ENCODE measurements at places on chromosomes 2 and 18.
A peak's percentile ranks its signal among the peaks of the same experiment; 100 is the strongest.

- no peak for DNase-seq
These were observed 103.3 kb upstream of the NCK2 start for GRCh38 chr2:105641389-105641811.

- no peak for DNase-seq
These were observed 14.8 kb upstream of the MLPH start for GRCh38 chr2:237472187-237472712.

- no peak for DNase-seq
These were observed 133.9 kb downstream of the TGIF1 start for GRCh38 chr18:3583873-3584247.

GRCh38 chr18:79630281-79631095, 49.1 kb upstream of the CTDP1 start:
- no peak for DNase-seq

DNA sequence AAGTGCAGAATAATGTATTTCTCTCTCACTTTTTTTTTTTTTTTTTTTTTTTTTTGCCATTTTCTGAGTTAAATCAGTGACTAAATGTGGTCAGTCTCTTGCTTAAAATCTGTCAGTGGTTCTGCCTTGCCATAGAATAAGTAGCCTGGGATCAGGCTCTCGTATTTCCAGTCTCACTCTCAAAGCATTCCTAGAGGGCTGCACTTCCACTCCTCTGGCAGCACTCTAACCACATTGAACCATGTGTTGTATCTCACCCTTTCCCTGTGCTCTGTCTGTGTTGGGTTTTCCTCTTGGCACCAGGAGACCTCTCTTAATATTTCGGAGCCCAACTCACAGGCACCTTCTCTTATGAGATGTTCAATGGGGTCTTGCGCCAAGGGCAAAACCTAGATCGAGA, 304.4 kb downstream of the CTNNA2 start:
- no peak for DNase-seq

- DNase-seq, result no peak
These were observed 74.8 kb downstream of the EMX1 start for GRCh38 chr2:72991980-72992733.

DNA sequence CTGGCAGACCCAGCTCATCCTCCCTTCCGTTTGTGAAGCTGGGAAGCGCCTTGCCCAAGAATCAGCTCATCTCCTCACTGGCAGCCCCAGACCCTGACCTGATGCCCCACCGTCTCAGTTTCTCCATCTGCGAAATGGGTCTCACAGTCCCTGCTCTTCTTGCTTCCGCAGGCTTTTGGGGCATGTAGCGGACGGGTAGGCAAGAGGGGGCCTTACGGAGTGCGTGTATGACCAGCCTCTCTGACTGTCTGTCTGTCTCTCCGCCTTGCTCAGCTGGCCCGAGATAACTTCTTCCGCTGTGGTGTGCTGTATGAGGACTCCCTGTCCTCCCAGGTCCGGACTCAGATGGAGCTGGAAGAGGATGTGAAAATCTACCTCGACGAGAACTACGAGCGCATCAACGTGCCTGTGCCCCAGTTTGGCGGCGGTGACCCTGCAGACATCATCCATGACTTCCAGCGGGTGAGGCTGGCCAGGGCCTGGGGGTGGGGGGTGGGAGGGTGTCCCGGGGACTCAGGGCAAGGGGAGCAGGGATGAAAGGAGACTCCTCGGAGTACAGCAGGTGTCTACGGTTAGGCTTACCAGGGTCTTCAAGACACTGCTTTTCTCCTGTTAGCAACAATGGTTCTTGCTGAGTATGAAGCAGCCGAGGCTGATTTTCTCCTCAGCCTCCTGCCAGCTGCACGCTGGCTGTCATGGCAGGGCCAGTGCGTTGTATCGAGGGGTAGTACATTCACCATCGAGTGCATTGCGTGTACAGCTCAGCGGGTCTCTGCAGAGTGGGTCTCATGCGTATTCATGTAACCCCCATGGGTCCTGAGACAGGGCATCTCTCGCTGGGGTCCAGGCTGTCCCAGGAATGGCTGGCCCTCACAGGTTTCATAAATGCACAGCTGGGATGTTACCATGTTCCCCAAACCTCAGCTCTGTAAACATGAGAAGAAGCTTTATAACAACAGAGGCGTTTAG, 10.9 kb downstream of the ITM2C start:
- no peak for DNase-seq

- no peak for DNase-seq
These were observed 39.8 kb upstream of the PARD3B start for GRCh38 chr2:204505488-204505887.

GRCh38 chr2:20130821-20131645, 79.6 kb upstream of the LAPTM4A start:
- DNase-seq, result no peak

DNA sequence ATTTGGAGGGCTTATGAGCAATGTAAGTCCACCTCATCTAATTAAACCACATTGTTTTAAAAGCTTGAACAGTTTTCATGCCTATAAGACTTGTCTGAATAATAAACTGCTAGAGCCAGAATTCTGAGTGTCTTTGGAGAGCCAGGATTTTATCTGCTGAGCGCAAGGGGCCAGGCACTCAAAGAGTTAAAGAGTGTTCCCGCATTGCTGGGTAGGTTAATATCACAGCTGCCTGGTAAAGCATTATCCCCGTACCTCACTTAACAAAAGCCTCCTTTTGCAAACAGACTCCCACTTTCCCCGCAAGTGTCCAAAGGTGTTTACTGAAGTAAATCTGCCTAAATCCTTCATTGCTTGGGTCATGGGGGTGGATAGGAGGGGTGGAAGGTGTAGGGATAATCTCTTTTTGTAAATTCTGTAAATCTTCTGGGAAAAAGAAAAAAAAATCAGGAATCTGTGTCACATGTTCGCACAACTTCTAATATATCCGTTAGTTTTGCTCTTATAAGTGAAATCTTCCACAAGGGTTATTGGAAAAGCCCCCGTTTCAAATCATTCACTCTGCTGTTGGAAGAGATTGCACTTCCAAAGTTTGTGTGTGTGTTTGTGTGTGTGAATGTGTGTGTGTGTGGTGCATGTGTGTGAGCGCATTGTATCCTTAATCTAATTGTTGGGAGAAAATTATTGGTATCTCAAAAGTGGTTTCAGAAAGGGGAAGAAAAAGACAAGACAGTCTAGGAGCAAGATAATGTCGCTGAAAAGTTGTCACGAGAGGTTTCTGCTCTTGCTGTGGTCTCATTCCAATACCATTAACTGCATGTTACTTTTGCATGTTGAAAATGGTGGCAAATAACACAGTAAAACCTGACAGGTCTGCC, 10.7 kb downstream of the ZEB2 start:
- DNase-seq, result no peak

- DNase-seq, result no peak
These were observed 1025.3 kb upstream of the CNTNAP5 start for GRCh38 chr2:122999821-123000220.

GRCh38 chr18:28147674-28148171, 29.2 kb downstream of the CDH2 start:
- peak; percentile 43 for DNase-seq

DNA sequence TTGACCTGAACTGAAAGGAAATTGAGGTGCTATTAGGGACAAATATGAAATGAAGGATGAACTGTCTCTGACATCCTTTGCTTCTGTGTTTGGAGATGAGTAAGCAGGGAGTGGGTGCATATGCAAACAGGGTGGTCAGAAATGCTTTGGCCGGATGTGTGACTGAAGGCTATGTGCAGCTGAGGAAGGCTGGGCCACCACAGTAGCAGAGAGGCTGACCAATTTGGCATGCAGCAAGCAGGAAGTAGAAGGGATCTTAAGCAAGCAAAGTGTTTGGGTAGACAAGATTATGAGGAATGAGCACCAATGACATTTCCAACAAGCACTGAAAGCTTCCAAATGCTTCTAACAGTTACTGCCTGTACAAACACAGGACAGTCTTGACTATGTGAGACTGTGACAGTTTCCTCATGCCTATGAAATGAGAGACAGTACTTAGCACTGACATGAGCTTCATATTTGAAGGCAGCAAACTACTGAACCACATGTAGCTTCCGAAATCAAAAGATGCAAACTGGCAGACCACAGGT, 3.3 kb upstream of the ACTR3 start:
- peak; percentile 88 for DNase-seq

DNA sequence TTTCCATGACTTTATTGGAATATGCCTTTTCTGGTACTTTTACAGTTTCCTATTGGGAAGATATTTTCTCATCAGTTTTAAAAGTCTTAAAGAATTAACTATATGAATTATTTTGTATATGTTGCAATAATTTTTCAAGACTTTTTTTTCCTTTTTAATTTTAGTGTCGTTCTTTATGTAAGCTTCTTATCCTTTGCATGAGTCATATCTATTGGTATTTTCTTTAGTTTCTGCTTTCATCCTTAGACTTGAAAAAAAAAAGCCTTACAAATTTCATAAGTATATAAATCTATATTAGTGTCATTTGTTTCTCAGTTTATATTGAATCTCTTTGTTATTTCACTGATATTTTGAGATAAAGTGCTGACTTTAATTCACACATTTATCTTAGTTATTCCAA, 94.9 kb downstream of the DSEL start:
- DNase-seq, result no peak

- no peak for DNase-seq
These were observed 229.3 kb downstream of the TGIF1 start for GRCh38 chr18:3679241-3679640.

DNA sequence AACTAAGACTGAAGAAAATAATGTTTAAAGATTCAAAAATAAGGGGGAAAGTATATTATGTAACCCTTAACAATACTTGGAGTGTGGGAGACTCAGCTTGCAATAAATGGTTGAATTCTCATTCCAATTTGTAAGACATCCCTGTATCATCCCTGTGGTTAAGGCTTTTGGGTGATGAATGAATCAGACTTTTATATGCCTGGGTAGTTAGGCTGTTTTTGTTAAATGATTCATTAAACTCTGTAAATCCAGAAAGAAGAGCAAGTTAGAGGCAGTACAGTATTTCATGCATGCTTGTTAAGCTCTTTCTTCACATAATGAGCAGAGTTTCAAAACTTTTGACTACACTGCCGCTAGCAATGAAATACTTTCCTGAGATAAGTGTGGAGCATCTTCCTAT, 948.8 kb downstream of the SOCS6 start:
- no peak for DNase-seq

GRCh38 chr2:156748221-156748620, 312.0 kb downstream of the GPD2 start:
- DNase-seq, result no peak

GRCh38 chr2:205261516-205262020, 420.7 kb upstream of the NRP2 start:
- DNase-seq, result no peak

- DNase-seq, result no peak
These were observed 210.3 kb upstream of the GCFC2 start for GRCh38 chr2:75920859-75921551.

- no peak for DNase-seq
These were observed 201.9 kb upstream of the RBMS1 start for GRCh38 chr2:160695402-160696086.

- no peak for DNase-seq
These were observed 53.8 kb downstream of the MARCHF4 start for GRCh38 chr2:216318521-216318874.

DNA sequence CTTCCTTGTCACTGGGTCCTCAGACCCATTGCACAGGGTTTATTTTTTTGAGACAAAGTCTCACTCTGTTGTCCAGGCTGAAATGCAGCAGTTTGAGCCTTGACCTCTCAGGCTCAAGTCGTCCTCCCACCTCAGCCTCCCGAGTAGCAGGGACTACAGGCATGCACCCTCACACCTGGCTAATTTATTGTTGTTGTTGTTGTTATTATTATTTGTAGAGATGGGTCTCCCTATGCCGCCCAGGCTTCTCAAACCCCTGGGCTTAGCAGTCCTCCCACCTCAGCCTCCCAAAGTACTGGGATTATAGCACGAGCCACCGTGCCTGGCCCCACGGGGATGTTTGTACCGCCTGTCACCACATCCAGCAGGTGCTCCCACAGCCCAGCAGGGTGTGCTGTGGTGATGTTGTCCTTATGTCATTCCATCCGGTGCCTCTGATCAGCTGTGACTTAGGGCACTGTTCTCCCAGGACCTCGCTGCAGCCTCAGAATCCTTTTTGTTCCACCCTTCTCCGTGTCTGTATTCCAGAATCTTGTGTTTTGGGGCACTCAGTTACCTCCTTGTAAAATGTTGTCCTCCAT, 182.3 kb downstream of the INO80D start:
- DNase-seq, result no peak

DNA sequence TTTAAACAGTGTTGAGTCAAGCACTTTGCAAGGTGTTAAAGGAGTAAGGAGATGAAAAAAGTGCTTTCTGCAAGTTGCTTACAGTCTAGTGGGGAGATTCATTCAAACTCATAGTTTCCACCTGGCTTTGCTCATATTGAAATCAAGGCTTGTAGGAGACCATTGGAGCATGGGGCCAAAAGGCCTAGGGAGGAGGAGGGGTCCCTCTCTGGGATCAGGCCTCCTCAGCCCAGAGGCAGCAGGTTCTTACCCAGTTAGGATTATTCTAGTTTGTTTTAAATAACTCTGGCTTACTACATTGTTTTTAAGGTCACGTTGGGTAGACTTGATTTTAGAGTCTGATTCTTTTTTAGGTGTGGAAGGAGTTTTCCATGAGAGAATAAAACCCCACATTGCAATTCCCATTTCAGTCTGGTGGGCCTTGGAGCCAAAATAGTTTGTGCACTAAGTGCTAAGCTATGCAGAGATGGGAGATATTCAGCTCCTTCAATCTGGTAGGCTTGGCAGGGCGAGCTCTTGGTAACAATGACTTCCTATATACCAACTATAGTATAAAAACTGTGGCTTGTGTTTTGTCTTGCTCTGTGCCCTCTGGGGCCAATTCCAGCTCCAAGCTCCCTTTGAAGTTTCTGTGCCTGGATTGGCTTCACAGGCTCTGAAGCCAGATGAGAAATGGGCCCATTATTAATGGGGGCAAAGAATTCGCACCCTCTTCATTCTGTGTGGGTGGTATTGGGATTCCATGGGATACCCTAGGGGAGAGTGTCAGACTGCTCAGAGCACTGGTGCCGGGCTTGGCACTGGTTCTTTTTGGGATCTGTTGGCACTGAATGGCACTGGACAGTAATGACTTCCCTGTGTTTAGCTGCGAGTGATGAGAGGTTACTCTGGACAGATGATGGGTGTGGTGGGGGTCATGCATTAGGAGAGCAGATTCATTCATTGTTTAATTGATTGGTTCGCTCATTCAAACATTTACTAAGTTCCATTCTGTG, 301.1 kb downstream of the MYCN start:
- DNase-seq, result no peak

- DNase-seq, result no peak
These were observed 89.8 kb downstream of the ARHGAP28 start for GRCh38 chr18:6819332-6819731.

GRCh38 chr2:47072018-47072691, 83.0 kb downstream of the STPG4 start:
- peak; percentile 79 for DNase-seq

All from non-pigmented ciliary epithelial cell (primary cell).